AG10803 (cell line): ENCODE measurements at places on chromosomes 1 and 21.

- DNase-seq = no peak
Observed at GRCh38 chr1:65114322-65114721, 33.7 kb upstream of the AK4 start.

GRCh38 chr1:8004803-8005573, 21.1 kb downstream of the ERRFI1 start:
- DNase-seq = peak; percentile 99

DNA sequence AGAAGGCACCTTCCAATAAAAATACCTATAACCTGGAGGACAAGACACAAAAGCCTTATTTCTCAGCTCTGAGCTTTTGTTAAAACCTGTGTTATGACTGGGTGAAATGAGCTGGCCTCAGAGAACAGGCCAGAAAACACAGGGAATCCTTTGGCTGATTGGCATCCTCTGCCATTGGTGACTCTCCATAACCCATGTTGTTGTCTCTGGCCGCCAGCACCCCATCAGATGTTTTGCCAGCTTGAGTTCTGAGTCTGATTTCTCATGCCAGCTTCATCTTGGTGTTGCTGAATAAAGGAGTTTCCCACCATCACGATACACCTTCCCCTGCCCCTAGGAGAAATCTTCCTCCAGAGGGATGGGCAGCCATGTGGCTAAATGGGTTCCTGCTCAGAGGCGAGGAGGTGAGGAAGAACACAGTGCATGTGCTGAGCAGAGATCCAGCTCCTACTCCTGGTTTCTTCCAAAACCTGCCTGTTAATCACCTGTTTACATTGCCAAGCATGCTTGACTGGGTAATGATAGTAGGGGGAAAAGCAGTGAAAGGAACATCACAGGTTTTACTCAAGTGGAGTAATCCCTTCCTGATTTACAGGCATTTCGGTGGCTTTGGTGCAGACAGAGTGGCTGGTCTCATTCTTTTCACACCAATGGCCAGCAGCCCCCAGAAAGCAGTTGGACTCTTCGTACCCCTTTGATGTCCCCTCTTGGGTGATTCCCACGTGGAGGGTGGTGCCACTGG, 109.8 kb downstream of the ROR1 start:
- no peak for DNase-seq

- DNase-seq = peak; percentile 35
Observed at GRCh38 chr1:145936247-145936646, 9.0 kb upstream of the RBM8A start.

DNA sequence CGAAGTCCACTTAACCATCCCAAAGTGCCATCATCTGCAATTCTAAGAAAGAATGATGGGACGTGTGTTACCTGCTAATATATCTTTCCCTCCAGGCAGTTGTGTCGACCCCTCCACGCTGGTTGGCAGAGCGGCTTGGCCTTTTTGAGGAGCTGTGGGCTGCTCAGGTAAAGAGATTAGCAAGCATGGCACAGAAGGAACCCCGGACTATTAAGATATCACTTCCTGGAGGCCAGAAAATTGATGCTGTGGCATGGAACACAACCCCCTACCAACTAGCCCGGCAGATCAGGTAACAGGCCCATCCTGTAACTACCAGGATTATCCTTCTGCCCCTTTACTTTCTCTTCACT, 520 bp downstream of the TARS2 start:
- no peak for DNase-seq

DNA sequence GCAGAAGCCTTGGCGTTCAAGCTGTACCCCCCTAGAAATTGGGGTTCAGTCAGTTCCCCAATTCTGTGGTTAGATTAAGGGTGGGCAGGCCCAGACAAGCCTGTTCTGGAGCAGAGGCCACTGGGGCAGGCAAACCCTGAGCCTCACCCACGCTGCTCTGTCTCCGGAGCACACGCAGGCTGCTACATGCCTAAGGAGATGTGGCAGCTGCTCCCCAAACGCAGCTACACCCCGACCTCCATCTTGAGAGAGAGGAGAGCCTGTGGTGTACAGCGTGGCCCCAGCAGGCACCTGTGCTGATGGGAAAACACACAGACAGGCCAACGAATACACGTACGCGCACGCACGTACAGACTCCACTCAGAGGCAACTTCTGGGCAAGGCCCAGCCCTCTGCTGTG, 33.9 kb upstream of the GRHL3 start:
- DNase-seq = no peak

GRCh38 chr1:150967936-150968335, 6.7 kb downstream of the CERS2 start:
- DNase-seq = no peak
